T47D (cell line): ENCODE measurements at places on chromosomes 6 and 20.

- DNase-seq: no peak
Measured at GRCh38 chr20:10667077-10667401, 6.8 kb downstream of the JAG1 start.

GRCh38 chr20:6173481-6173880, 50.7 kb upstream of the FERMT1 start:
- no peak for DNase-seq

- no peak for DNase-seq
Measured at GRCh38 chr6:105814745-105815536, 271.2 kb upstream of the PRDM1 start.

- DNase-seq: peak; percentile 16
Measured at GRCh38 chr6:135423649-135424128, 73.9 kb downstream of the AHI1 start.

GRCh38 chr6:15675536-15676220, 12.8 kb upstream of the DTNBP1 start:
- DNase-seq: no peak

DNA sequence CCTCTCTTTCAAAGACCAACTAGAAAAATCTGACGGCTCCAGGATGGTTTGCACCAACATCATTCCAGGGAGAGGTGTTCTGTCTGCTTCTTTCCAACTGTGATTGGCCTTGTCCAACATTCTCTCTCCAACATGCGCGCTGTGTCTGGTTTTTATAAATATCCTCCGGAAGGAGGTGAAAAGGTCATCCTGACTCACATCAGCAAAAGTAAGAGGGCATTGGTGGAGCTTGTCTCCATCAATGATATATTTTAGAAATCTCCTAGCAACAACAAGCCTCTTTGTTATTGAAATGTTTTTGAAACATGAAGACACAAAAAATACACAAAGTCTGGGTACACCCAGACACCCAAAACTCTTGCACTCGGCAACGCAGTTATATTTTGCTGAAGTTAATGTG, 475.3 kb upstream of the JARID2 start:
- DNase-seq: no peak

DNA sequence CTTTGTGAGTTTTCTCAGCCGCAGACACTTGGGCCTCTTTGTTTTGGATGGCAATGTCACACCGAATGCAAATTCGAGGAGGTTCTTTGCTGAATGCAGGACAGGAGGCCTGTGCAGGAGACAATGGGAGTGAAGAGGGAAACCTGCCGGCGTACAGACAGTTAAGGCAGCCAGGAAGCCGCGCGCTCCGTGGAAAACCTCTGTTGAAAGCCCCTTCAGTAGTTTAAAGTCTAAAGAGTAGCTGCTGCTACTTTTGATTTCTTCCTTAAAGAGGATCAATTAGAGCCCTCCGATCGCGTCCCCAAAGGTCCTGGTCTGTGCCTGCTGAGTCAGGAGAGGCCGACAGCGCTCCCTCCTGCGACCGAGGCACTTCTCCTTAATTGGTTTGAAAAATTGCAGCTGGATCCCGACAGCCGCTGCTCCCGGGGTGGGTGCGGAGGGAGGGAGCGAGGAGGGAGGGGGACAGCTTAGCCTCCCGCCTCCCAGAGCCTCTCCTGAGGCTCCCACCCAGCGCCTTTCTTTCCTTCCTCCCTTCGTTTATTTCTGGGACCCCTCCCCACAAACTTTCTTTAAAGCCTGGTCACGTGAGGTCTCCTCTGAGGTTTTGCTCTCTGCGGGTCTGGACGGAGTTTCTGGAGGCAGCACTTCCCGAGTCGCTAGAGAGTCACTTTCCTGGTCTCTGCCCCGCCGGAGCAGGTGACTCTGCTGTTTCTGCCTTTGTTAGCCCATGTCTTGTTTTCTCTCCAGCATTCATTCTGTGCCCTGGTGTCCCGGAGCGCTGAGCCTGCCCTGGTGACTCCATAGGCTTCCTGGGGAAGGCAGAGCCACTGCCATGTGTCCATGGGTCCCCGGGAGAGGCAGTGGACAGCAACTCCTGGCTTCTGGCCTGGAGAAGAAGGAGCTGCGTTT, 22.3 kb upstream of the RPP40 start:
- no peak for DNase-seq
